T-cell (primary cell): ENCODE measurements at places on chromosomes 12 and 14. TPM values are rescaled to one million over a fixed set of nuclear protein-coding genes. Genes with fewer than 3 reads are reported as not detected.

Gene CLEC4D
- total RNA-seq: not detected

Gene AVPR1A
- total RNA-seq: 0.09 TPM

Gene SMIM41
- not detected for total RNA-seq

Gene AQP5
- not detected for total RNA-seq

Gene CNPY2
- 91.7 TPM for total RNA-seq

Gene ITGA7
- 3.1 TPM for total RNA-seq

Gene TDRD9
- 0.43 TPM for total RNA-seq

DNA sequence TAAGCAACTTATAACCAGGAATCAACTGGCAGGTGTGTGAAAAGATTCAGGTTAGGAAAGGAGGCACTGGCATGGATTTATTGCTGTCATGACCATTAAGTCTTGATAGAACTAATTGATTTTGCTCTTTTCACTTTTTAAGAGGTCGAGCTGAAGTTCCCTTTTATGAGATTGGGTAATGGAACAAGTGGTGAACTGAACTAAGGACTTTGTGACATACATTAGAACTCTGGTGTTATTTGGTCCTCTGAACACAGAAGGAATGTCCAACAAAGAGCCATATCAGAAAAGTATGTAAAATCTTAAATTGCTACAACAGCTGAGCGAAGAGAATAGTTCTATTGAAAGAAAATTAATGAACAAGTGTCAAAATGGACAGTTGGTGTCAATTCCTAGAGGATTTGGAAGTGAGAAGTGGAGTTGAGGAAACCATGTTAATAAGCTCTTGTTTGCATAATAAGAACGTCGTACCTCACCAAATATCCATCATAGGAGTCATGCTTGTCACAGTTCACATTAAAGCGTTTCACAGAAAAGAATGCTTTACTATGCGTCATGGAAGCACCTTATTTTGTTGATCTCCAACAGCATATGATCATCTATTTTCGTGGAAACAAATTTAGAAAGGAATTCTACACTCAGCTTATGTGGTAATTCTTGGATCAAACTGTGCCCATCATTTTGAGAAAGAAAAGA is 8.4 kb upstream of the MYF6 start:
- no peaks in the 10 kb centered on the region for H3K27me3 ChIP-seq
- no peak for DNase-seq
- no peaks in the 10 kb centered on the region for H3K36me3 ChIP-seq

DNA sequence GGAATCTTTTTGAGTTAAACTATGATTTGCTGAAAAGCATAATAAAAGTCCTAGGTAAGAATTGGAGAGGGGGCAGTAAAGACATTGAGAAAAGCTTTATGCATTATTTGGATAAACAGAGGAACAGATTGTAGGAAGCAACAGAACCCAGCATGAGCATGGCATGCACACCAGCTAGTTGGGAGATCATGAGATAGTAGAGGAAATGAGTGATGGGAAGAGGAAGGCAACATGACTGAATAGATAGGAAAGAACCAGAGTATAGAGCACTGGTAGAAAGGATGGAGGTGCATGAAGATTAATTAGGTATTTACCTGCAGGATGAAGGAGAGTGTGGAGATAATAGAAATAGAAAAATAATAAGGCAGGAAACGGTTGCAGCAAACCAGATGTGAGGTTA is 248.5 kb upstream of the LMO3 start:
- H3K27me3 ChIP-seq: no peaks in the 10 kb centered on the region
- no peak overlapping the region for H3K27ac ChIP-seq
- no peaks in the 10 kb centered on the region for H3K4me1 ChIP-seq
- no peak overlapping the region for H3K4me3 ChIP-seq
- H3K36me3 ChIP-seq: no peaks in the 10 kb centered on the region
- no peak for DNase-seq

DNA sequence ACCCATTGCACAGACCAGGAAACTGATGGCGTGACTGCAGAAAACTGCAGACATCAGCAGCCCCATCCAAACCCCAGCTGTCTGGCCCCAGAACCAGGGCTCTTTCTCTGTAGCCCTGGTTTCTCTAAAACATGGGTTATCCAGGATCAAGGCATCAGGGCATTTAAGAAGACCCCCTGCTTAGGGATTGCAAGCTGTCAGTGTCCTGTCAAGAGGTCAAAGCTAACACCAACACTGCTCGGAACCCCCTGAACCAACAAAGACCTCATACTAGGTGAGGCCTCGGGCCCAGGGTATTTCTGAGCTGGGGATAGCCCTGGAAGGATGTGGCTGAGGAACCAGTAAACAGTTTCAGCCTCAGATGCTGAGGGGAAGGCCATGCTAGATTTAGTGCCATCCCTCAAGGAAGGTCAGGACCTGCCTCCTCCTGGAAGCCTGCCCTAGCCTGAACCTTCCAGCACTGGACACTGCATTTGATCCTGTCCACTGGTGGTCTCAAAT is 39.2 kb downstream of the BCL11B start:
- peak overlapping the region; percentile 99 for H3K27ac ChIP-seq
- H3K4me3 ChIP-seq: peak overlapping the region; percentile 45
- H3K4me1 ChIP-seq: peaks cover 100% of the 10 kb centered on the region

GRCh38 chr12:72219937-72220336 is 52.2 kb upstream of the TRHDE start:
- H3K4me3 ChIP-seq: no peak overlapping the region
- no peaks in the 10 kb centered on the region for H3K4me1 ChIP-seq
- H3K27ac ChIP-seq: no peak overlapping the region
- no peaks in the 10 kb centered on the region for H3K36me3 ChIP-seq
- no peaks in the 10 kb centered on the region for H3K27me3 ChIP-seq

- DNase-seq: no peak
- H3K27me3 ChIP-seq: no peaks in the 10 kb centered on the region
- H3K36me3 ChIP-seq: peaks cover 82% of the 10 kb centered on the region
- H3K4me3 ChIP-seq: no peak overlapping the region
These were observed 11.3 kb downstream of the ITGB7 start for GRCh38 chr12:53195516-53196420.

DNA sequence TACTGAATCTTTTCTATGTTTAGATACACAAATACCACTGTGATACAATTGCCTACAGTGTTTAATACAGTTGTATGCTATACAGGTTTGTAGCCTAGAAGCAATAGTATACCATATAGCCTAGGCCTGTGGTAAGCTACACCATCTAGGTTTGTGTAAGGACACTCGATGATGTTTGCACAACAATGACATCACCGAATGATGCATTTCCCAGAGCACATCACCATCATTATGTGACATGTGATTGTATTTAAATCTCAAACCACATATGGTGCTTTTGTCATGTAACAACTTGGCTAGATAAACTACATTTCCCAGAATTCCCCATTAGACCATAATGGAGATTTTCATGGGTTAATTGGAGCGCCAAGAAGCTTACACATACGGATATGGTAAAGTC is 128.4 kb upstream of the CPNE8 start:
- H3K27me3 ChIP-seq: no peaks in the 10 kb centered on the region
- DNase-seq: no peak
- no peak overlapping the region for H3K27ac ChIP-seq
- H3K36me3 ChIP-seq: no peaks in the 10 kb centered on the region

GRCh38 chr14:99687284-99688209 is 3.4 kb downstream of the CYP46A1 start:
- DNase-seq: no peak
- H3K27ac ChIP-seq: no peak overlapping the region
- no peaks in the 10 kb centered on the region for H3K36me3 ChIP-seq
- peaks cover 28% of the 10 kb centered on the region for H3K4me1 ChIP-seq

DNA sequence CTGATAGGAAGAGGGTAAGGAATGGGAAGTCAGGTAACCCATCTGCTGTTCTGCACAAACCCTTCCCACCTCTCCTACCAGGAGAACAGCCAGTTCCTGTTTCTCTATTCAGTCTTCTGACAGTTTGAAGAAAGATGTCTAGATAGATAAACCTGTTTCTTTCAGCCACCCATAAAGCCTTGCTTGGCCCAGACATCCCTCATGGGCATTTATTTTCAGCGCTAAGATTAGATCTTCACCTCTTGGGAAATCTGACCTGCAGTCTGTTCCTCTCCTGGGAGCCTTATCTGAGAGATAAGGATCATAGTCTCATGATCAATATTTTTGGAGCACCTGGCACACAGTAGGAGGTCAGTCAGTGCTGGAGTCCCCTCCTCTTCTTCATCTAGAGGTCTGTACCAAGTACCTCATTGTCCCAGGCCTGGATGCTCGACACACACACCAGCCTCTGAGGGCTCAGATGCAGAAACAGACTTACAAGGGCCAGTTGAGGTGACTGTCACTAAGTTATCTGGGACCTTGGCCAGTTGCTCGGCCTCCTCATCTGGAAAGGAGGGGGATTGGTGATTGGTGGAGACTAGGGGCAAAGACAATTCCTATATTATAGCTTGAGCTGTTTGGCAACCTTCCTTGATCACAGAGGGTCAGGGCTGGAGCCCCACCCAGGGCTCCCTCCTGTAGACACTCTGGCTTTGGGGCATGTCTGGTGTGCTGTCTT is 18.2 kb downstream of the ACVRL1 start:
- H3K36me3 ChIP-seq: no peaks in the 10 kb centered on the region
- H3K27me3 ChIP-seq: no peaks in the 10 kb centered on the region
- no peak for DNase-seq
- no peak overlapping the region for H3K4me3 ChIP-seq
- no peak overlapping the region for H3K27ac ChIP-seq

- no peaks in the 10 kb centered on the region for H3K4me1 ChIP-seq
- no peak overlapping the region for H3K4me3 ChIP-seq
- H3K36me3 ChIP-seq: no peaks in the 10 kb centered on the region
- no peak for DNase-seq
- H3K27me3 ChIP-seq: peaks cover 3% of the 10 kb centered on the region
- no peak overlapping the region for H3K27ac ChIP-seq
These were observed 8.5 kb upstream of the TTC8 start for GRCh38 chr14:88815980-88816379.

- H3K4me1 ChIP-seq: no peaks in the 10 kb centered on the region
- no peak overlapping the region for H3K4me3 ChIP-seq
These were observed 182.4 kb upstream of the CCND2 start for GRCh38 chr12:4091016-4091743.

GRCh38 chr12:97022536-97023230 is 115.6 kb downstream of the NEDD1 start:
- H3K27ac ChIP-seq: no peak overlapping the region
- DNase-seq: no peak
- H3K27me3 ChIP-seq: no peaks in the 10 kb centered on the region
- H3K36me3 ChIP-seq: no peaks in the 10 kb centered on the region
- H3K4me3 ChIP-seq: no peak overlapping the region

DNA sequence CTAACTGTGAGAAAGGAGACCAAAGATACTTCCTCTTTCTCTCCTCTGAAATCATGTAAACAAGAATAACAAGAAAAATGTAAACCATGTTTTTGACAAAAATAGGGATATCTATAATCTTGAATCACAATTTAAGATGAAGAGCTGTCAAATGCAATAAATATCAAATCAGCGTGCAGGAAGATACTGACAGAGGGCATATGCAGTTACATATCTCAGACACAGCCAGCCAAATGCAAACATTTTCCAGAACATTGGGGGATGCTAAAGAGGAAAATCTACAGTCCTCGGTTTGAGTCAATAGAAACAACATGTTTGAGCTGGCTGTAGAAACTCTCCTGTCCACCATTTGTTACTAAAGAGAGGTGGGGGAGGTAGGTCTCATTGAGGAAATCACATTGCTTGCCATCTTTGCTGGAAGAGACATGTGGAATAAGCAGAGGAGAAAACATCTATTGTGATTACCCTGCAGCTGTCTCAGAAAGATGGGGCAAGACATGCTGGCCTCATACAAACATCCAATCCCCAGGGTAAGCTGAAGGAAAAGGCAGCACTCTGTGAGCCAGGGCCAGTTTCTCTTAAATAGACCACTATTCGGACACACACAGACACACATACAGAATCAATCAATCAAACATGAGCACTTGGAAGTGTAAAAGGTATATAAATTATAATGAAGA is 43.5 kb downstream of the CNTN1 start:
- no peaks in the 10 kb centered on the region for H3K36me3 ChIP-seq
- H3K4me1 ChIP-seq: no peaks in the 10 kb centered on the region
- no peak overlapping the region for H3K27ac ChIP-seq
- no peak for DNase-seq

DNA sequence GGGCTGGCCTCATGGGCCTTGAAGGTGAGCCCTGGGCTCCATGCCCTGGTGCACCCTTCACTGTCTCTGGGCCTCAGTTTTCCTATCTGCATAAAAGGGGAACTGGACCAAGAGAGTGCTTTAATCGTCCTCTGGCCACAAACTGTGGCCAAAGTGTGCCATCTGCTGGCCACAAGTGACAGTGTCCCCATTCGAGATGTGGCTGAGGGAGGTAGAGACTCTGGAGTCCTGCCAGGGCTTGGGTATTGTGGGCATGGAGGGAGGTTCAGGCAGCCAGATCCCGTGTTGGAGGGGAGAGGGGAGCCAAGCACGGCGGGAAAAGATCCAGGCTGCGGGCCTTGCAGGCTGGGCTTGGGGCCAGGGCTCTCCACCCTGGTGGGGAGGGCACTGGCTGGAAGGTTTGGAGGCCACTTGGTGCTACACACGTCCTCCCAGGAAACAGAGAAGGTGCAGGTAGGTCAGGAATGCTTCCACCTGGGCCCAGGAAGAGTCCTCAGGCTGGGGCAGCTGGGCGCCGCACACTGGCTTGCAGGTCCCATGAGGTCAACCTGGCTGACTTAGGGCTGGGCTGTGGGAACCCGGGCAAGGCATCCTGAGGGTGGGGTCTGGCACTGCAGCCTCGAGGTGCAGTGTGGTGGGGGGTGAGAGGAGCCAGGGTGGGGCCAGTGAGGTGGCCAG is 7.3 kb upstream of the KIF26A start:
- H3K27me3 ChIP-seq: peaks cover 56% of the 10 kb centered on the region
- no peaks in the 10 kb centered on the region for H3K4me1 ChIP-seq
- no peak overlapping the region for H3K27ac ChIP-seq
- no peak for DNase-seq
- H3K36me3 ChIP-seq: no peaks in the 10 kb centered on the region

DNA sequence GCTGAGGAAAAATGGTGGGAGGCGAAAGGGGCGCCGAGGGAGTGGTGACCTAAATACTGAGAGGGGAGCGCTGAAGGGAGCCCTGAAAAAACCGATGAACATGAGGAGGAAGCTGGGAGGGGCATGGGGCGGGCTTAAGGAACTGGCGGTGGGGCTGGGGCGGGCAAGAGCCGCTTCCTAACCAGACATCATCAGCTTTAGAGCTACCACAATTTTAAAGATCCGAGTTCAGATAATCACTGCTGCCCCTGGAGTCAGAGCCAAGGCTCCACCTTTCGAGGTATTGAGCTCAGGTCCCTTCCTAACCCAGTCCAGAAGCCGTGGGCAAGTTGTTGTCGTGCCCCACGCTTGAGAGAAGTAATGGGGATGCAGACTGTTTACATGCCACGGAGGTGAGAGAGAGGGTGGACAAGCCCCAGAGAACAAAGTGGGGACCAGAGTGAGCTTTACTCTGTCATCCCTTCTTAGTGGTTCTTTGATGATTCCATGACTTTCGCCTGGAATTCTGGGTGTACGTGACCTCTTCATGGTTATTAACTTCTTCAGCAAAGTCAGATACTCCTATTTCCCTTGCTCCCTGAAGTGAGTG is 393 bp downstream of the ORMDL2 start:
- no peak for DNase-seq
- peak overlapping the region; percentile 97 for H3K4me3 ChIP-seq
- H3K36me3 ChIP-seq: peaks cover 13% of the 10 kb centered on the region
- peaks cover 22% of the 10 kb centered on the region for H3K4me1 ChIP-seq
- H3K27me3 ChIP-seq: no peaks in the 10 kb centered on the region
